ENCODE measurements at places on chromosomes 1 and 21.

DNA sequence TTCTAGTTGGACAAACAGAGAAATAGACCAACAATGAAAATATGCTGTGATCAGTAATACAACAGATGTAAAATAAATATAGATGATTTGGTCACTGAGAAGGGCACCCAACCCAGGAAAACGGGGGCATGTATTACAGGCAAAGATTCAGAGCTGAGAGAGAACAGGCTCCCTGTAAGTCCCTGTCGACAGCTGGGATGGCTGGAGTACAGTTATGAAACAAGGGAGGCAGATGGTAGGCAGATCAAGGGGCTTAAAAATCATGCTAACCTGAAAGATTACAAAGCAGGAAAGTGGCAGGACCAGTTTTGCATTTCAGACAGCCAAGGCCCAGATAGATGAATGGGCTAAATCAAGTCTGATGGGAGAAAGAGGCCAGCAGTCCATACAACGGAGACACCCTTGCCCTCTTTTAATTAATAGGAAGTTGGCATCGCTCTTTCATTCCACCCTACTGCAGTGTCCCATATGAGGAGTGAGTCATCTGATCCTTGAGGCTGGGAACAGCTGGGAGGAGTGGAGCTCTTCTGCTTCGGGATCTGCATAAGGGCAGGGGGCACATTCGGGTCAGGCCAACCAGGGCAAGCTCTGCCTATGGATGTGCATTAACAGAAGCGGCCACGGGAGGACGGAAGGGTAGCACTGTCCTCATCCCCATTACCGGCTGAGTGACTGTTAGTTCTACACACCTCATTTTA is 171.1 kb downstream of the DAB1 start:
- DNase-seq, result peak; percentile 8

DNA sequence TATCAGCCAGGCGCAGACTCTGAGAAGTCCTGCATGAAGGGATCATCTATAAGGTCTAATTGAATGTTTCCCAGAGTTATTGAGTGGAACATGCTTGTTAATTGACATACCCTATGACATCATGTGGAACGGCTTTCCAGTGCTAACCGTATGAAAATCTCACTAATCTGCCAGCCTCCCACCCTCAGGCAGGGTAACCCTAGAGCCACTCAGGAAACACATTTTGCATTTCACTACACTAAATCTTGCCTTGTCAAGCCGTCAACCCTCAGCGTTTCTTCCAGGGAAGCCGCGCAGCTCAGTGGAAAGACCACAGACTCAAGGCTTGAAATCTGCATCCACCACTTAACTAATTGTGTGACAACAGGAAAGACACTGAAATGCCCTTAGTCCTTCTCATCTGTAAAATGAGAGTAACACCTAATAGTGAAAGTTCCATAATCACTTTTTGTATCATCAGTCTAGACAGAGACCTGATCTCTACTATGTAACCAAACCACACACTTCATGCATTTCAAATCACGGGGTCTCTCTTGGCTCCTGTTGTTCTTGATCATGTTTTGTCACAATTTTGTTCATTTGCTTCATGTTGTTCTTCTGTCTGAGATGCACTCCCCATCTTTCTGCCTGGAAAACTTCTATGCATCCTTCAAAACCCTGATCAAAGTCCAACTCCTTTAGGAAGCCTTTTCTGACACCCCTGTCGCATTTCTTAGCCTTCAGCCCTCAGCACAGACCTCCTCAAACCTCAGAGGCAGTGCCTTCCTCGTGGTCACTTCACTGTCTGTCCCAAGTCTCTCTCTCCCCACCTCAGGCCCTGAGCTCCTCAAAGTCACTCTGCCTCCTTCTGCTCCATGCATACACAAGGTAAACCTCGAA is 246.5 kb downstream of the TOMM20 start:
- DNase-seq, result no peak

DNA sequence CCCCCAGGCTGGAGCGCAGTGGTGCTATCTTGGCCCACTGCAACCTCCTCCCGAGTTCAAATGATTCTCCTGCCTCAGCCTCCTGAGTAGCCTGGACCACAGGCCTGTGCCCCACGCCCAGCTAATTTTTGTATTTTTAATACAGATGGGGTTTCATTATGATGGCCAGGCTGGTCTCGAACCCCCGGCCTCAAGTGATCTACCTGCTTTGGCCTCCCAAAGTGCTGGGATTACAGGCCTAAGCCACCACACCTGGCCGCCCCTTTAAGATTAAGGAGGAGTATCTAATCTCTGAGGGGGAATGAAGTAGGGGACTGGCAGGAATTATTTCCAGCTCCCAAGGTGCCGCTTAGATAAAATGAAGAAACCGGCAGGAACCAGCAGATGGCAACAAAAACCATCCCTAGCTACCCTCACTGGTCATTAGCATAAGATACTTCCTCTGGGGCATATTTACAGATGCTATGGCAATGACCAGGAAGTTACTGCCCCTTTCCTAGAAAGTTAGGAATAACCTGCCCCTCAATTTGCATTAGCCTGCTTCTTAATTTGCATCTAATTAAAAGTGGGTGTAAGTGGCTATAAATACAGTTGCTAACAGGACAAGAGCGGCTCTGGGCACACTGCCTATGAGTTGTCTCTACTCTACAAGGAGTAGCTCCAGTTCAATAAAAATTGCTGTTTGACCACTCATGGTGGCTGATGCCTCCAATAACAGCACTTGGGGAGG is 7.1 kb upstream of the NSUN4 start:
- DNase-seq, result peak; percentile 17

DNA sequence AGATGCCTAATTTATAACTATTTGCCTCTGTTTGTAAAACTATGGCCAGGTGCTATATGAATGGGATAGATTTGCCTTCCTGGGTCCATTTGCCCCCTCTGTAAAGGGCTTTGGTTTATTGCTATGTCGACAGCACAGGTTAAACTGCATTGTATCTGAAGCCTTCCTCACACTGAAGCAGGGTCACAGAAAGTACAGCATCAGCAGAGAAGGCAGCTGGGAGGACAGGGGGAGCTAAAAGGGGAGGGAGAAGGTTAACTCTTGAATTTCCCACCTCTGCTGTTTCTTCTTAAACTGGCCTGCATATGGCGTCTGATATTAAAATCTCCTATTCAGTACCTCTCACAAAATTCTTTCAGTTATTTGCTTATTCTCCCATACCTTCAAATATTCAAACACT is 297.4 kb downstream of the TM2D1 start:
- DNase-seq, result no peak

GRCh38 chr1:228782662-228783417 is 47.6 kb downstream of the RHOU start:
- peak; percentile 71 for DNase-seq

DNA sequence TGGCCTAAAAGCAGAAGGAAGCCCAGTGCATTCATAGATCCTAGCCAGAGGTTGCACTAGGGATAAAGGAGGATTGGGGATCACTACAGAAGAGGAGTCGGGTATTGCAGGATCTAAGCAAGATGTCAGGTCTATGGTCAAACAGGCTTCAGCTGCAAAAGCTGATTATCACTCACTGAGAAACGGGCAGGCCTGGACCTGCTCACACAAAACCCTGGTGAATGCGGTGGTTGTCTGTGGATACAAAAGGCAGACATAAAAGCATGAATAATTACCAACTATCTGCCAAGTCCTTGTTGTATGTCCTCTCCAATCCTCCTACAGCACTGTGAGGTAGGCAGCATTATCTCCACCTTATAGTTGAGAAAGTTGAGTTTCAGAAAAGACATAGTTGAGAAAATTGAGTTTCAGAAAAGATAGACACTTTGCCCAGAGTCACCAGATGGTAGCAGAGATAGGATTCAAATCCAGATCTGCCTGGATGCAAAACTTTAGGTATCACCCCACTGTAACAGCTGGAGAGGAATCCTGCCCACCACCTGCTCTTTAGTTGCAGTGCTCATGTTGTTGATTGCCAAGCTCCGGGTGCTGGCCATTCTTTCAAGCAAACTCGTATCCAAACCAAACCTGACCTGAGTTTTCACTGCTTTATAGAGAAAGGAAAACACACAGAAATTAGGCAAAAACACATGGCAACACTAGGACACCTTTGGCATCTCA is 49.6 kb upstream of the HOOK1 start:
- DNase-seq, result no peak

DNA sequence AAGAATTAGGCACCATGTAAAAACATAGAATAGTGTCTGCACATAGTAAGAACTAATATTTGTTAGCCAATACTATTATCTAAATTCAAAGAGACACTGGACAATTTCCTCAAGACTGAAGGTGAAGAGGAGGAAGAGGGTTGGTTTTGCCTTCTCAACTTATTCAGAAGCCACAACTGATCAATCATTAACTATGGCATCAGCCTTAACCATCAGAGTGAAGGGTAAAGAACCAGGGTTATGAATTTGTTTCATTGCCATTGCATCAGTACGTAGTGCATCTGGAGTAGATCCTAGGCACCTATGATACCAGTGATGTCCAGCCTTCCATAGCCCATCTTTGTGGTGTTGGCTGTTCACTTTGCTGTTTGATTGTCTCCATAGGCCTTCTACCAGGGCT is 421.7 kb upstream of the DEPDC1 start:
- no peak for DNase-seq

DNA sequence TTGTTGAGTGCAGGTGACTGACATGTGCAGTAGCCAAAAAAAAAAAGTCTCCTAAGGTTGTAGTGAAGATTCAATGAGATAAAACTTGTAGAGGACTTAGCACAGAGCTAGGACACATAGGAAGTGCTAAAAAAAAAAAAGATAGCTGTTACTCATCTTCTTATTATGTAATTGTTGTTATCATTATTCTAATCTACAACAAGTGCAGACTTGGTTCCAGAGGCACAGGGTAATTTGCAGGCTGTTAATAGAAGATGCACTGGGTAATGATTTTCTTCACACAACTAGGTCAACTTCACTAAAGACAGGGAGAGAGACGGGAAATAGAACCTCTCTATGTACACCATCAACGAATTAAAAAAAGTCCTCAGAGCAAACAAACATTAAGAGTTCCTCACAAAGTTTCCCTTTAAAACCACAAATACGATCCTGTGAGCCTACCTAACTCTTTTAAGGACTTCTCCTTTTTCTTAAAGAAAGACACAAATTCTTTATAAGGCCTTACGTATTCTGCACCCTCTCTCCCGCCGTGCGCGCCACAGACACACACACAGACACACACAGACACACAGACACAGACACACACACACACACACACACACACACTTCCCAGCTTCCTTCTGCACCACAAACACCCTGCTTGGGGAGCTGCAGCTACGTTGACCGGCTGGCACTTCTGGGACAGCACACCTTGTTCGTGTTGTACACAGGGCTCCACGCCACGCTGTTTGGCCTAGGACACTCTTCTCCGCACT is 49.8 kb upstream of the GADD45A start:
- no peak for DNase-seq

DNA sequence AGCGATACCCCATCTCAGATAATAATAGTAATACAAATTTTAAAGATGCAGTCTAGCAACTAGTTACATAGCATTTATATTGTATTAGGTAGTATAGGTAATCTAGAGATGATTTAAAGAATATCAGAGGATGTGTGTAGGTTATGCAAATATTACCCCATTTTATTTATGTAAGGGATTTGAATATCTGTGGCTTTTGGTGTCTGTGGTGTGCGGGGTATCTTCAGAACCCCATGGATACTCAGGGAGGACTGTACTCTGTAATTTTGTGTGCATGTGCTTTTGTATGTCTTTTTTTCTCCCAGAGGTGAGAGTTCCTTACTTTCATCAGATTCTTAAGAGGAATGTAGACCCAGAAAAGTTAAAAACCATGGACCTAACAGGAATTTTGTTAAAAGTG is 12.8 kb downstream of the RNF2 start:
- no peak for DNase-seq

DNA sequence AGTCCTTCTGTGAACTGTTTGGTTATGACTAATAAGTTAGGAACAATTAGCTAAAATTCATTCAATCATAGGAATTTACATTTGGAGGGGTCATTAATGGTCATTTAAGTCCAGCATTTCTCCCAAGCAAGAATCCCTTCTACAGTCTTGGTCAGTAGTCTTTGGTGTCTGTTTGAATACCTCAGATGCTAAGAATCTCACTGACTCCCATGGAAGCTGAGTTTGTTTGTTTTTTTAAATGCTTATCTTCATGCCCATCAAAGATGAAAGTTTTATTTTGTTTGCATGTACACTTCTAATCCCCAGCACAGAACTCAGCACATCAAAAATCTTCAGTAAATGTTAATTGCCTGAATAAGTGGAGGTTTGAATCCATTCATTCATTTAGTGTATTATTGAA is 41.3 kb upstream of the SLC44A3 start:
- DNase-seq, result no peak

GRCh38 chr1:4045397-4046010 is 145.4 kb upstream of the C1orf174 start:
- DNase-seq, result no peak

DNA sequence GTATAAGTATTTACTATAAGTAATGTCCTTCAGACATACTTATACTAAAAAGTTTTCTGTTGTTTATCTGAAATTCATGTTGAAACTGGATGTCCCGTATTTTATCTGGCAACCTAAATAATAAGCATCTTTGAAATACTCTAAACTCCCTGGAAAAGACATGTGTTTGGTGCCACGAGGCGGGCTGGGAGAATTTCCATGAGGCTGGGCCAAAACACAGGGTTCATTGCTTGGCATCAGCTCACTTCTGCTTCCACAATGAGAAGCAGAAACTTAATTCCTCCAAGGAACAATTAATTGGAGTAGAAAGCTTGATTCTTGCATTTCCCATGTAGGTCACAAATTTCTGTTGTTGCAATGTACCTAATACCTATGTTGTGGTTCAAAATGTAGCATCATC is 110.2 kb downstream of the PSMG1 start:
- no peak for DNase-seq

DNA sequence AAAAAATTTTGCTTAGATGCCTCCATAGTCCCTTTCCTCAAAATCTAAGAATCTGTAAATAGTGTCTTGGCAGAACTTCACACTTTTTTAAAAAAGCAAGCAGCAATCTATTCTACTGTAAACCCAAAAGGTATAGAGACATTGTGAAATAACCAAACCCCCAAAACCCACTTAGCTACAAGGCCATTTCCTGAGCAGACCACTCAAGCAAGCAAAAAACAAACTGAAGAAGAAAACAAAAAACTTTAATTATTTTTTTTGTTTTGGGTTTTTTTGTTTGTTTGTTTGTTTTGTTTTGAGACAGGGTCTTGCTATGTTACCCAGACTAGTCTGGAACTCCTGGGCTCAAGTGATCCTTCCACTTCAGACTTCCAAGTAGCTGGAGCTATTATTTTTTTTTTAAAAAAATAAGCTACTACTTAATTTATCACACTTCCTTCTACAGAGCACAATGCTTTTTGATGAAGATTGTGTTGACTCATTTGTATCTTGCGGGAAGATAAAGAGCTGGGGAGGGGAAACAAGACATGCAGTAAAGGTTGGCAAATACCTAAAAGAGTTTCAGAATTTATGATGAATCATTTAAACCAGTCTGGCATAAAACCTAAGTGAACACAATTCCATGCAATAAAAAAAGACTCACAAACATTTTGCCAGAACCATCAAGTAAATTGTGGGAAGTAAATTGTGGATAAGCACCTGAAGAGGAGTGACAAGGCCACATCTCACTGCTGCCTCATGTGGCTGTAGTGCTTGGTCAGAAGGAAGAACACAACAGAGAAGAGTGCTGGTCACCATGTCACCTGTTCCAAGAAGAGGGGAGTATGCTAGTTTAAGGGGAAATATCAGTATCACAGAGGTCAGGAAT is 2.7 kb upstream of the PTPN22 start:
- peak; percentile 29 for DNase-seq

GRCh38 chr1:48530727-48531351 is 58.8 kb upstream of the SPATA6 start:
- DNase-seq, result peak; percentile 26

- DNase-seq, result peak; percentile 2
Measured at GRCh38 chr1:73310797-73311381, 887.1 kb downstream of the LRRIQ3 start.

GRCh38 chr1:94345148-94345721 is 73.0 kb upstream of the ABCD3 start:
- DNase-seq, result no peak

- DNase-seq, result peak; percentile 90
Measured at GRCh38 chr1:220370041-220370700, 97.9 kb upstream of the RAB3GAP2 start.

All from fibroblast of skin of right biceps (primary cell).